ENCODE measurements at places on chromosomes 4 and X.

DNA sequence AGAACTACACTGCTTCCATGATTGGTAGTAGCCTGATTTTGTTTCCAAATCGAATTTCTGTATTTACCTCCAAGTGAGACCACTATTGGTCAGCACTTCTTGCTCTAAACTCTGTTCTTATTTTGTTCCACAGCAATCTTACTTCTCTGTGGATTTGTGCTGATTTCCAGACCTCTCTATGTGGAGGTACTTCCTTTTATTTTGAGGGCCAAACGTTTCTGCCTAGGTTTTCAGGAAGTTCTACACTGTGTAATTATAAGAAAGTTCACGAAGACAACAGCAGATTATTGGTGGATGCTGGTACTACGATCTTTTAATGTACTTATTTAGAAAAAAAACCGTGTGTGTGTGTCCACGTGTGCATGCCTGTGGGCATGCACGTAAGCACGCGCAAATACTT, 46.7 kb downstream of the DTHD1 start:
- DNase-seq = no peak

DNA sequence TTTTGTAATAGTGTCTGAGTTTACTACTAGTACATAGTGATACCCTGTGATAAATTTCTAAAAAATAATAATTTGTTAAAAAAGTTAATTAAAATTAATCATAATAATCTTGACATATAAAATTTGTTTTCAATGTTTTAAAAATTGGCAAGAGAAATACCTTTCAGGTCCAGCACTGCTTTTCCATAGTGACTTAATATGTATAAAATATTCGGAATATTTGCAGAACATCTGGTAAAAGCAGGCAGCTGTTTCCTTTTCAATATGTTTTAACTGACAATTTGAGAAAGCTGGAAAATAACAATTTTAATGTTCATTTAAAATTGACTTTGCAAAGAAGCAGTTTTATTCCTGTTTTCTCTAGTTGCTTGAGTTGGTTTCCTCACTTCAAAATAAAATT, 17.6 kb upstream of the GK2 start:
- DNase-seq = no peak

DNA sequence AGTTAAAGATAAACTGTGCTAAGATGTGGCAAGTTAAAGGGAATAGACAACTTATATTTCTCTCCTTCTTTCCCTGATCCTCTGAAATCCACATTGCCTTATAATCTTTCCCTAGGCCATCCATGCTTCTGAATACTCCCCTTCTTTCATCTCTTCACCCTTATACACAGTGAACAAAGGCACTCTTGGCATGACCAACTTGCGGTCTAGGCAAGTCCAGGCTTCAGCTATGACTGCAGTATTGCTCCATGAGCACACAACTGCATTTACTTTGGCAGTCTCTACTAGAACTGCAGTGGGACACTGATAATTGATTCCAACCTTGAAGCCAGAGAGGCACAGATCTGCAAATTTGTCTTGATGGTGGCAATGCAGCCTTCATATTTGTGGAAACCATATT, 24.2 kb upstream of the UBA6 start:
- DNase-seq = no peak

GRCh38 chrX:110182362-110182761, 135.5 kb downstream of the AMMECR1 start:
- DNase-seq = no peak

DNA sequence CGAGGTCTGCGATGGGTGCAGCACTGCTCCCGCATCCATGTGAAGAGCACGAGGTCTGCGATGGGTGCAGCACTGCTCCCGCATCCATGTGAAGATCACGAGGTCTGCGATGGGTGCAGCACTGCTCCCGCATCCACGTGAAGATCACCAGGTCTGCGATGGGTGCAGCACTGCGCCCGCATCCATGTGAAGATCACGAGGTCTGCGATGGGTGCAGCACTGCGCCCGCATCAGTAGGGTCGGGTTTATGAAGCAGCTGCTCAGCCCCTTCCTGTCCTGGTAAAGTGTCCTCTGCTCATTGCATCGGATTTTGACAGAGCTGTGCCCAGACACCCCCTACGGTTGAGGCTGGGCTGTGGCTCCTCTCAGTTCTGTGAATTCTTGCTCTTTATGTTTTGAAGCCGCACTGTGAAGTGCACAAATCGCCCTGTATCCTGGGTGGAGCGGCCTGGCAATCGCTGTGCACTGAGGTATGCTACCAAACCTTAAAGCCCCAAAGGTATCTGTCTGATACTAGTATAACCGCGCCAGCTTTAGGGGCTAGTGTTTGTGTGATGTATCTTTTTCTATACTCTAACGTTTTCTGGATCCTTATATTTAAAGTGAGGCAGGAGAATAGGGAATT, 98.7 kb downstream of the CPZ start:
- DNase-seq = no peak

DNA sequence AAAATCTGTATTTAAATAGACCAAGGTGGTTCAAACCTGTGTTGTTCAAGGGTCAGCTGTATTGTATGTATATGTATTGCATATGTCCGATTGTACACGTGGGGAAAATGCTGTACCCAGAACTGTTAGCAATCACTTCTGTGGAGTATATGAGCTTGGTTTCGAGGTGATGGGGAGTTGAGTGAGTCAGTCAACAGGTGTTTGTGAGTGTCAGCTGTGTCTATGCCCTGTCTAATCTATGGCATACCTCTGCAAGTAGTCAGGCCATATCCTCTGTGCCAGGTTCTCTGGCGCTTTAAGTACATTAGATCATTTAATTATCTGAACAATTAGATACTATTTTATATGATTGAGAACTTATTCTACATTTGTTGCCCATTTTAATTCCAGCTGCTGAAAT, 7.4 kb downstream of the ZRSR2 start:
- no peak for DNase-seq

DNA sequence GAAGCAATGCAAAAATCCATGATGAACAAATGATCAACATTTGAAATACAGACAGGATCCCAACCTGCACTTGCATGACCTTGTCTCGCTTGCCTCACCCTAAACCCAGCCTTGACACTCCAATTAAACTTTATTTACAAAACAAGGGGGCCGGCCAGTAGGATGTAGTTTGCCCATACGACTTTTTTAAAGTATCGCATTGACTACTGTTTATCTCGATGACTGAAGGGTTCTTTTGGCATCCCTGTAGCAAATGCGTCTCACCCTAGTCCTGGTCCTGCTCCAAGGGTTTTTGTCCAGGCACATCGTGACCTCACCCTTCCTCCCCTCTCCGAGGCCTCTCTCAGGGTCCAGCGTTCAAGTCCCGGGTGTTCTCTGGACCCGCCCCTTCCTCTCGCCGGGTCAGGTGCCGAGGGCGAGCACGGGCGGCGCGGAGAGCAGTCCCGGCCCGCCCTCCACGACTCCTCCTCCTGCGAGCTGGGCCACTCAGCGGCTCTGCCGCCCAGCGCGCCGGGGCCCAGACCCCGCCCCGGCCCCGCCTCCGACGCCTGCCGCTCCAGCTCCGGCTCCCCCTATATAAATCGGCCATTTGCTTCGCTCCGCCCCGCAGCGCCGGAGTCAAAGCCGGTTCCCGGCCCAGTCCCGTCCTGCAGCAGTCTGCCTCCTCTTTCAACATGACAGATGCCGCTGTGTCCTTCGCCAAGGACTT, at the start of gene SLC25A5:
Gene SLC25A5 (plus strand): TSS at position 603 of the 709 bp plus-strand sequence. CDS start 72 bp downstream, at position 675.
- no peak for DNase-seq

GRCh38 chr4:48708610-48709009, 71.5 kb downstream of the FRYL start:
- no peak for DNase-seq

- DNase-seq = no peak
These were observed 108.9 kb upstream of the SH3RF1 start for GRCh38 chr4:169379688-169380087.

DNA sequence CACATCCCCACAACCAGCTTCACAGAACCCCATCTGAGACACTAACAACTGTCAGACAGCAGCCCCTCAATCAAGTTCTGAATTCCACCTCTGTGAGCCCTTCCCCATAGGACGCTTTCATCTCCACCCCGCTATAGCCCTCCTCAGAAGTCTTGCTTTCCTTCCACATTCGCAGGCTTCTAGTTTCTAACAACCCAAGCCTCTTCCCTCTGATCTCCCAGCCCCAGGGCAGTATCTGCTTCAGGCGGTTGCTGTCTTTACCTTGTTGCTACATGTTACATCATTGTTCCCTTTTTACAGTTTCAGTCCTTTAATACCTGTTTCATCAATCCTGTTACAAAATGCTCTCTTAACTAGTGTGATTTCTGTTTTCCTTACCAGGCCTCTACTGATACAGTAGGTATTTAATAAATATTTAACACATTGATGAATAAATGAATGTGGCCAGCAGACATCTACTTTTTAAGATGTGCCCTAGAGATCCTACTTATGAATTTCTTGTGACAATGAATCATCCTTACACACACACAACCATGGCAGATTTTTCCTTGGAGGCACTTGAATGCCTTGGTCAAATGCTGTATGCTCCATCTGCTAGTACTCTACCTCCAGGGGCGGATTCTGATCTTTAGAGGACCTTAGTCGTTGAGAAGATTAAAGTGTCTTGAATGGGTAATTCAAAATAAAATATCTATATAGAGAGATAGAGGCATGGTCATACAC, 164.7 kb upstream of the SLIT2 start:
- DNase-seq = no peak

DNA sequence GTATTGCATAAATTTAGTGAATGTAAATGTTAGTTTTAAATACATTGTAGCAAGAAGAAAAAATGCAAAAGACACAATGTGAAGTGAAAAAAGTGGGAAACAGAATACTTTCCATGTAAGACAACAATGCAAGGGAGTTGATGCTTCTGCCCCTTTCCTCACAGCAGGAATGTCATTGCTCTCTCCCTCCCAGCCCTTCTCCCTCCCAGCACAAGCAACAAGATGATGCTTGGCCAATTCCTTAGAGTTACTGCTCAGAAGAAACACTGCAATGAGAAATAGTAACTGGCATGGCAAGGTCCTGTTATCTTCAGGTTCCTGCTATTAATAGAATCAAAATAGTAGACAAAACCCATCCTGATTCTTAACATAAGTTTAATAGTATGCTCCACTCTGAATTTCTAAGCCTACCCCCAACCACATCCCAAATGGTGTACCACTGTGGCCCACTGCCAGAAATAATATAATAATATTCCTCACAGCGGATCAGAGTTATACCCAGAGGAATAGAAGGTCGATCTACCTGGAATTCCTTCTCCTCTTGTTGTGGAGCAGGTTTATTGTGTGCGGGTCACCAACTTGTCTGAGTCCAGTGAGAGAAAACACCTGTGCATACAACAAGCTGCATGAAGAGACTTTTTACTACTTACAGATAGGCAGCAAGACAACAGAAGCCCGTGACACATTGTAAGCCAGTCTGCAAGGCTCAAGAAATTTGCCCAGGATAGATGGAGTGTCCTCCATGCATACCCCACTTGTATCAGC, 69.8 kb upstream of the SLC7A11 start:
- no peak for DNase-seq

- no peak for DNase-seq
These were observed 88.6 kb upstream of the MXRA5 start for GRCh38 chrX:3435057-3435456.

- no peak for DNase-seq
These were observed 3.7 kb downstream of the ADD1 start for GRCh38 chr4:2847302-2847871.

GRCh38 chrX:37825215-37825842, 22.0 kb downstream of the DYNLT3 start:
- no peak for DNase-seq

GRCh38 chr4:156929386-156930105, 42.1 kb downstream of the PDGFC start:
- no peak for DNase-seq

DNA sequence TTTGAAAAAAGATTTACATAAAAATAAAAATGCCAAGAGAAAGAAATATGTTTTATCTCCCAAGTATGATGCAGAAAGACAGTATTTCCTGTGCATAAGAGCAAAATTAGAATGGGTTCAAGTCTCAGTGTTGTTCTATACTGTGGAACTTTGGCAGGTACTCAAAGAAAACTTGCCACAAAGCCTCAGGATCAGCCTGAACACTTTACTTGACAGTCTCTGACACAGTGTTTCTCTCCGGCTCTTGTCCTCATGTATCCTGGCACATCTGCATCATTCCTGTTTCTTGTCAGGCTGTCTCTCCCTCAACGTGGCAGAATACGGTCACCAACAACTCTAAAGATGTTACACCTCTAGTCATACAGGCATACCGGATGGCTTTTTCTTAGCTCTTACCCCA, 273.7 kb downstream of the ARHGAP24 start:
- DNase-seq = no peak

DNA sequence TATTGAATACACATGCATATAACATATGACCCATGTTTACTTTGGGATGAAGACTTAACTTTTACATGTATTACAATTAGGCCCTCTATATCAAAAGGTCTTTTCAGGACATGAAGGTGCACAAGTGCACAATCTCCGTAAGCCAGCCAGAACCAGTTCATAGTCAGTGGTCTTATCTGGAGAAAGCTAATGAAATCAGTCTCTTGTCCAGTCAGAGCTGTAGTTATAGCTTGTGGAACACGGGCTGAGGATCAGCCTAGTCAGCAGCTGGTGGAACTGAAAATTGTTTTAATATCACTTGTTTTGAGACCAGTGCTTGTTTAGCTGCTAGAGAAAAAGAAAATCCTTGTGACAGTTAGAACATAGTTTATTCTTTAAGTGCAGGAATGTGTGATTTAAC, 197.9 kb downstream of the IL13RA2 start:
- no peak for DNase-seq

- DNase-seq = no peak
These were observed 1050.0 kb upstream of the INTU start for GRCh38 chr4:126582737-126583136.

DNA sequence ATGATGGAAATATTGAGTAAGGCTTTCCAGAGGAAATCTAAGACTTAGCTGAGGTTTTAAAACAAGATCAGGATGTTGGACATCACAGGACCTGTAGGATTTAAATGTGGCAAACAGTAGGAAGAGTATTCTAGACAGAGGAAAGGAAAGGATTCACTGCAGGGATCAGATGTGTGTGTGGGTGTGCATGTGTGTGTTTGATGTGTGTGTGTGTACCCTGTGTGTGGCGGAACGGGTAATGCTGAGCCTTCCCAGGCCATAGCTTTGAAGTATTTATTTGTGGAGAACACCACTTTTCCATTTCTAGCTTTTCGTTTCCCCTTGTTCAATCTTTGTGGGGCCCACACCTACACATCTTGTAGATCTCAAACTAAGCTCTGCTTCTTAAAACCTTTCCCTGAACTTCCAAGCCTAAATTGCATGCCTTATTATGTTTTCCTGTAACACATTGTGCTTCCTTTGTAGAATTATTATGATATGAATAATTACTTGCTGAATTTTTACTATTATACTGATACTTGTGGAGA, 6.9 kb downstream of the GUCY1A1 start:
- DNase-seq = no peak

- DNase-seq = no peak
These were observed 9.1 kb upstream of the XAGE2 start for GRCh38 chrX:52359614-52360232.

DNA sequence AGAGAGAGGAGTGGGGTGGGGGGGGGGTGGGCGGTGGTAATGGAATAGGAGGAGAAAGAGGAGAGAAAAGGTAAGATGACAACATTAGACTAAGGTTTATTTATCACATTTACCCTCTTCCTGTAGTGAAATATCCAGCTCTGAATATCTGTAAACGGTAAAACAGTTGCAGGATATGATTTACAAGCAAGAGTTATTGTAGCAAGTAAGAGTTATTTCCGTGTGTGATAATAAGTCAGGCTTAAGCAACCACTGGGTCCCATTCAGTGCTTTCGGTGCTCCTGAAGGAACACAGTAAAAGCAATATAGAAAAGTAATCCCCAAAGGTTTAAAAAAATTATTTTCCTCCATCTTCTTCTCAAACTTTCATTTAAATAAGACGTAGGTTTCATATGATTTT, 103.6 kb downstream of the MANBA start:
- DNase-seq = no peak

- DNase-seq = peak; percentile 96
These were observed 28.5 kb upstream of the FGF2 start for GRCh38 chr4:122798101-122798500.
